ENCODE measurements at places on chromosomes 3 and 15.
A peak's percentile ranks its signal among the peaks of the same experiment; 100 is the strongest.

DNA sequence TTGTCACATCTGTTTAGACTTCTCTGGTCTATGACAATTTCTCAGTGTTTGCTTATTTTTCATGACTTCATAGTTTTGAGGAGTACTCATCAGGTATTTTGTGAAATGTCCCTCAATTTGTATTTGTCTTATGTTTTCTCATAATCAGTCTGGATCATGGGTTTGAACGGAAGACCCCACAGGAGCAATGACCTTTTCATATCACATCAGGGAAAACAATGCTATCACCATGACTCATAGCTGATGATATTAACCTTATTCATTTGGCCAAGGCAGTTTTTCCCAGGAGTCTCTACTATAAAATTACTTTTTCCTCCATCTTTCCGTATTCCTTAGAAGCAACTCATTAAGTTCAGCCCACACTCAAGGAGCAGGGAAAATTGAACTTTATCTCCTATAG, 32.7 kb downstream of the AADACL2 start:
- no peak for DNase-seq

GRCh38 chr3:97948351-97949109, 23.7 kb downstream of the RIOX2 start:
- DNase-seq: no peak

GRCh38 chr3:114241262-114241661, 3.9 kb upstream of the ZNF80 start:
- DNase-seq: no peak

GRCh38 chr3:30236011-30236410, 370.4 kb upstream of the TGFBR2 start:
- no peak for DNase-seq

- peak; percentile 44 for DNase-seq
Observed at GRCh38 chr15:79172032-79172481, 81.5 kb upstream of the RASGRF1 start.

GRCh38 chr3:145817870-145818483, 343.0 kb downstream of the PLOD2 start:
- no peak for DNase-seq

DNA sequence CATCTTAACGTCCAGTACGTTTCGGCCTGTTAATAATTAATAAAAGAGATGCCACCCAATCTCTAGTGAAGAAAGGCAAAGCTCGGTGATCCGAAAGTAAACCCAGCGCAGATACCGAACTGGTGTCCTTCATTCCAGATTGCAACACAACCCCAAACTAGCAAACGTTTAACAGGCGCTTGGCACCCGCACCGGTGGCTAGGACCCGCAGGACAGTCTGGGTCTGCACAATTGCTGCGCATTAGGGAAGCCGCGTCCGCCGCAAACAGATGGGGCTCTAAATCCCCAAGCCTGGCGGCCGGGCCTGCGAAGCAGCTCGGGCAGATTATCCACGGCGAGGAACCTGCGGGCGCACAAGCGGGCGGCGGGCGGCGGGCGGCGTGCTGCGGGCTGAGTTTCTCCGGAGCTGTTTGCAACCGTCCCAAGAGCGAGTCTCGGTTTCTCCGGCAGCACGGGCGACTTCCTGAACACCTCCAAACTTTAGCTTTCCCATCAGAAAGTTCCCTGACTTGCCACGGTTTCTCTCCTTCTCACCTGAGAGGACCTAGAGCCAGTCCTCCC, 112.1 kb upstream of the ICE2 start:
- DNase-seq: peak; percentile 50

- no peak for DNase-seq
Observed at GRCh38 chr3:150215616-150216015, 192.5 kb upstream of the TSC22D2 start.

- DNase-seq: no peak
Observed at GRCh38 chr3:169527507-169527906, 136.0 kb downstream of the MECOM start.

DNA sequence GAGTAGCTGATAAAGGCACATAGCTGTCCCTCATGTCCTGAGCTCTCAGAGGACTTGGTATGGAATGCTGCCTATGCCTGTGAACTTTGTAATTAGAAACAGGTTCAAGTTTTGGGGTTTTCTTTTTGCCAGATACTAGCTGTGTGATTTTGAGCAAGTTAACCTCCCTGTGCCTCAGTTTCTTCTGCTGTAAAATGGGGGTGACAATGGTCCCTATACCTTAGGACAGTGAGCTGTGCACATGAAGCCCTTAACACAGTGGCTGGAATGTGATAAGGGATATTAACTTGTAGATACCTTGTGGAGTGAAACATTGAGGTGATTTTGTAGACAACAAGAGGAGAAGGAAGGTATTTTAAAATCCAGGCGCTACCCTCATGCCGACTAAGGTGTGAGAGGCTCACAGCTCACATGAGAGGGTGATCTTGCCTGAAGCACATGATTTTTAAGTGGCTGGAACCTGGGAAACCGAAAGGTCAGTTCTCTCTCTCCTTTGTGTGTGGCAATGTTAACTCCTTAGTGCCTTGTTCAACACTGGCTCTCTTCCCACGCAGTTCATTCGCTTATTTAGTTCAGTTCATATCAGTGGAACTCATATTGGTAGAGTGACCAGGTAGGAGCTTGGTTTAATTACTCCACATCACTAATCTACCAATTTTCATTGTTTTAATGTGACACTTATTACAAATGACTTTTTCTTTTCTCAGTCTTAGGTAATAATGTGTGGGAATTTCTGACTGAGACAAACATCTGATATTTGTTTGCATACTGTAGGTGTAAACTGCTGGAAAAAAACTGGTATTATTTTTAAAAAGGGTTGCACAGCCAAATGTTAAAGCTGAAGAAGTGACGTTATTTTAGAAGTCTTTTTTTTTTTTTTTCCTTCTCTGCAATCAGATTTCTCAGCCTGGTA, 236.2 kb downstream of the ITPR1 start:
- no peak for DNase-seq

GRCh38 chr3:23923786-23924185, 6.9 kb downstream of the RPL15 start:
- peak; percentile 64 for DNase-seq

- peak; percentile 31 for DNase-seq
Observed at GRCh38 chr3:84959470-84960271, 882 bp downstream of the CADM2 start.

DNA sequence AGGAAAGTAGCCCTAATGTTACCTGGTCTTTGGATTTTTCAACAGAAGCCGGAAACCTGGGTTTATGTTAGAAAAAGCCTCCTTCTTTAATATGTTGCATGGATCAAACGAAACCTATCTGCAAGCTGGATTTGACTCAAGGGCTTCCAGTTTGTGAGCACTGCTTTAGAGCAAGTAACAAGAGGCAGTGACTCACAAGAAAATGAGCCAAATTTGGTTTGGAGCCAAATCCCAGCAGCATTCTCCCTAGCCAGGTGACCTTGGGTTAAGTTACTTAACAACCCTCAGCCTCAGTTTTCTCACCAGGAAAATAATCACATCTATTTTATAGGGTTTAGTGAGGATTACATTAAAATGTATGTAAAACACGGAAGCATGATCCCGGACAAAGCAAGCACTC, 215.2 kb upstream of the PRICKLE2 start:
- DNase-seq: no peak
